Inflammatory macrophage treated with lipopolysaccharide for 4 hours (primary cell): ENCODE measurements at places on chromosomes 3 and 15.

DNA sequence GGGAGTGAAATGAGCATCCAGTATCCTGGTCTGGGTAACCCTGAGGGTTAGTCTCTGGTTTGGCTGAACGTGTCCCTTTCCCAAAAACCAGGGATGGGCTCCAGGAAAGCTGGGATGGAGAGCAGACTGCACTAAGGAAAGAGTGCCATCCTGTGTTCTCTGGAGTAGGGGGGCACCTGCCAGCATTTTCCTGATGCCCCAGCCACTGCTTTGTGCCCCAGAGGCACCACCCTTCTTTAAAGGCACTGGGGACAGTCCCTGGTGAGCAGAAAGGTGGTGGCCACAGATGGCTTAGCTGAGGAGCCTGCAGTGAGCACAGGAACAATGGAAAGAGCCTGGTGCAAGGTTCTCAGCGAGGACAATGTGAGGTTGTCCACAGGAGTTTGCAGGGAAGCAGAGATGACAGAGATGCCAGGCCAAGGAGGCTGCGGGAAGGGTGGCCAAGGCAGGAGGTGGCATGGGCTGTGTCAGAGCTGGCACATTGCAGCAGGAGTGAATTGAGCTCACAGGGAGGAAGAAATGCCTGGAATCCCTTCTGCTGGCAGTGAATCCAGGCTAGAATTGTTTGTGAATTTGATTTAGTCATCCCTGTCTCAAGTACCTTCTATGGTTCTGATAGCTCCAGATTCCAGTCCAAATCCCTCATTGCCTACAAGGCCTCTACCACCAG, 39.9 kb downstream of the AMOTL2 start:
- no peak for DNase-seq

DNA sequence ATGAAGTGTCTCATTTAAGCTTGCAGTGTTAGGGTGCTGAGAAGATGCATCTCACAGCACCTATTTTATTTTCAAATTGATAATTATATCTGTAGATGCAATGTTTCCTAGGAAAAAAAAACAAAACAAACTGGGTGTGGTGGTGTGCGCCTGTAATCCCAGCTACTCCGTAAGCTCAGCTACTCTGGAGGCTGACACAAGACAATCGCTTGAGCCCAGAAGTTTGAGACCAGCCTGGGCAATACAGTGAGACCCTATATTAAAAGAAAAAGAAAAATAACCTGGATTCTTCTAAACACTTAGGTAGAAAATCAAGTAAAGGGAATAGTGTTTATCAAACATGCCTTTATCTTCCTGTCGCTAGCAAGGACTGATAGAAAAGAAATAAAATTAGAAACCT, 1.9 kb downstream of the MINDY2 start:
- DNase-seq, result no peak

DNA sequence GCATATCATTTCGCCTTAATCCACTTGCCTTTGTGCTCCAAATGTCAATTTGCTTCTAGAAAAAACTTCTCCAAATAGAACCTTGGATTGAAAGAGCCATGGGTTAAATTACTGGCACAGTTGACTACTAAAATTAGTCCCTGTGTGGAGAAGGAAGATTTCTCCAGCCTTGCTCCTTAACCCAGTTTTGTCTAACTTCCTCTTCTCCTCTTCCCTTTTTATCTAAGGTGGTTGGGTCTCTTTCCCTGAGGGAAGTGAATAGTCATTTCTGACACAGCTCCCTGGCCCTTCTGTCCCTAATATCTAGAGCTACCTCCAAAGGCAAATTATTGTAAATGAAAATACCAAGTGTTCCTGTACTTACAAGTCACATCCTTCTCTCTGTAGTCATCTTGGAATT, 527.9 kb upstream of the TBL1XR1 start:
- peak; percentile 70 for DNase-seq

DNA sequence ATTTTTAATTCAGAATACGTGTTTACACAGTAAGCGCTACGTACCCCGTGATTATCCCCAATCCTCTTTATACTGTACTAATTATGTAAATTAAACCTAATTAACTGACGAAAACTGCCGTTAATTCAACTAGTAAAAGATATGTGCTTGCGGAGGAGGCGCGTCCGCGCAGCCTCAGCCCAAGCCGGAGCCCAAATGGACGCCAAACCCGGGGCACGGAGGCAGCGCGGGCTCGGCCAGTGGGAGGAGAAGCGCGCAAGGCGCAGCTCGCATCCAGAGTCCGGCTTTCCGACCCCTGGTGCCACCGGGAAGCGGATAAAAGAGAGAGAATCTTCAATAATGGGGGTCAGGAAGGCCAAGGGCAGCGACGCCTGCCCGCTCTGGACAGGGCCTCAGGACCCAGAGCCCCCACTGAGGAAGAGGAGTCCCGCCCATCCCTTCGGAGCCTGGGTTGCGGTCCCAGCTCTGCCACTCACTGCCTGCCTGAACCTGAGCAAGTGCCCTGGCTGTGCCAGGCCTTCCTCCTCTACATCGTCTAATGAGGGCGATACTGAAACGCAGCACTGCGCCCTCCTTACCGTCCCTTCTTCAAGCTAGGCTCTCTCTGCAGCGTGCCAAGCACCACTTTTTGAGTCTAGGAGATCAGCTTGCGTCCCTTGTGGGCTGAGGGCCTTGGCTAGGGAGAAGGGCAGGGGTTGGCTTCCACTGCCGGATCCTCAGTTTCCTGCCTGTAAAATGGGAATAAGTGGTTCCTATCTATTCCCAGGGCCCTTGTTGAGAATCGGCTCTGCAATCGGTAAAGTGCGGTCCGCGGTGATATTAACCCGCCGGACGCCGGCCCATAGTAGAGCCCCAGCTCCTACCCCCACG, 5.0 kb upstream of the SKOR1 start:
- DNase-seq, result no peak

GRCh38 chr15:65072027-65072426, 4.2 kb upstream of the RASL12 start:
- no peak for DNase-seq
